ENCODE measurements at places on chromosomes 1 and 21. TPM values are rescaled to one million over a fixed set of nuclear protein-coding genes. Genes with fewer than 3 reads are reported as not detected.

GRCh38 chr1:183877053-183877720 is 72.3 kb downstream of the RGL1 start:
- H3K27me3 ChIP-seq, result no peaks in the 10 kb centered on the region
- H3K27ac ChIP-seq, result no peak overlapping the region
- H3K4me3 ChIP-seq, result no peak overlapping the region
- peaks cover 5% of the 10 kb centered on the region for H3K4me1 ChIP-seq

DNA sequence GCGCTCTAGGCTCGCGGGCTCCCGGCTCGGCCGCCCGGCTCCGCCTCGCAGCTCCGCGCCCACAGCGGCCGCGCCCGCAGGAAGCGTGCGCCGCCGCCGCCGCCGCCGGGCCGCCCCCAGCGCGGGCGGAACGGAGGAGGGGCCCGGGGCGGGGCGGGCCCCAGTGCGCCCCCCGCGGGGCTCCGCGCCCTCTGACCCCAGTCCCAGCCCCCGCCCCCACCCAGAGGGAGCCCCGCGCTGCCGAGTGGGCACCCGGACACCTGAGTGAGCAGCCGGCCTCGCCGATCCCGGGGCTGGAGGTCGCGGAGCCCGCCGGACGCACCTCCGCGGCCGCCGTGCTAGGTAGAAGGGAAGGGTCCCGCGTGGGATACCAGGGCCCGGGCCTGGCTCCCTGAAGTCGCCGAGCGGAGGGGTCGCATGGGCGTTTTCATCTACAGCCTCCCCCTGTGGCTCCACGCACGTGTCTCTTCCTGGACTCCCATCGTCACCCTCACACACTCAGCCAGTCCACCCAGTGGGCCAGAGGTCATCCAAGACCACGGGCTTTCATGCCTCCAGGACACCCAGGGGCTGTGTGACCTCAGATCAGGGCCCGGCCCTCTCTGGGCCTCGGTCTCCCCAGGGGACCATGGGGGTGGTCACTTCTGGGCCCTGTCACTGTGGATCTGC is at the start of gene SDC3:
SDC3 (minus strand) TSS at position 63 of the 669 bp plus-strand sequence. CDS start 172 bp downstream, outside the sequence.
- peak within 1 kb of the TSS; percentile 79 for H3K4me3 ChIP-seq
- no peaks in the 10 kb centered on the region for H3K36me3 ChIP-seq
- DNase-seq, result peak; percentile 32
- peaks cover 5% of the 10 kb centered on the region for H3K4me1 ChIP-seq
- H3K27ac ChIP-seq, result no peak within 1 kb of the TSS

GRCh38 chr1:217027403-217028080 is 304.3 kb upstream of the ESRRG start:
- no peak for DNase-seq
- no peaks in the 10 kb centered on the region for H3K27me3 ChIP-seq
- no peak overlapping the region for H3K4me3 ChIP-seq

- no peaks in the 10 kb centered on the region for H3K27me3 ChIP-seq
- H3K4me1 ChIP-seq, result peaks cover 6% of the 10 kb centered on the region
- no peak overlapping the region for H3K27ac ChIP-seq
- DNase-seq, result no peak
- H3K36me3 ChIP-seq, result peaks cover 6% of the 10 kb centered on the region
- H3K4me3 ChIP-seq, result no peak overlapping the region
Measured at GRCh38 chr1:43930949-43931275, 2.7 kb upstream of the ARTN start.

DNA sequence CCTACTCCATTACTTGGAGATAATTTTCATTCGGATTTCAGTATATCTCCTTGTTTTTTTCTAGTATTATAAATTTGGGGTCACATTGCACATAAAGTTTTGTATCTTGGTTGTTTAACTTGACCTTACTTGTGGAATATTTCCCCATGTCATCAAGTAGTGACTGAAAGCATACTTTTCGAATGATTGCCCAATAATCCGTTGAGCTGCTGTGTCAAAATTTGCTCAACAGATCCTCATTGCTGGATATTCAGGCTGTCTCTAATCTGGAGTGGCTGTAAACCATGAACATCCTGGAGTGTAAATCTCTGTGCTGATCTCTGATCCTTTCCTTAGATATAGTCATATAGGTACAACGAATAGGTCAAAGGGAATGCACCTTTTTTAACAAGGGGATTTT is 4.9 kb downstream of the NIPAL3 start:
- H3K27ac ChIP-seq, result no peak overlapping the region

GRCh38 chr1:159079525-159079924 is 3.0 kb upstream of the AIM2 start:
- no peaks in the 10 kb centered on the region for H3K4me1 ChIP-seq
- no peaks in the 10 kb centered on the region for H3K36me3 ChIP-seq
- DNase-seq, result no peak

DNA sequence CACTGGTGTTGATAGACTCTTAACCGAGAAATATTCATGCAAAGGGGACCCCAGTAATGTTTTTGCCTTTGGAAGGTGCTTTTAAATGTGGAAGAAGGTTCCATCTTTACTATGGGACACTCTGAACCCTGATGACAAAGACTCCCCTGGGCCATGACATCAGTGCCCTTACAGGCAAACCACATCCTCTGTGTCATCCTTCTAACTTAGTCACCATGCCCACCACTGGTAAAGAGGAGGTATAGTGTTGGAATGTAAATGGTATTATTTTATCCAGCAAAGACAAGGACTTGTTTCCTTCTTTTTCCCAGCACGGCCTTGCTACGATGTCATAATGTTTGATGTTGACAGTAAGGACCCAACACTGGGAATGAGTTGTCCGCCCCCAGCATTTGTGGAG is 12.6 kb downstream of the METTL13 start:
- no peaks in the 10 kb centered on the region for H3K27me3 ChIP-seq
- no peak overlapping the region for H3K4me3 ChIP-seq
- no peak overlapping the region for H3K27ac ChIP-seq
- H3K36me3 ChIP-seq, result peaks cover 70% of the 10 kb centered on the region
- DNase-seq, result no peak
- H3K4me1 ChIP-seq, result no peaks in the 10 kb centered on the region

GRCh38 chr1:204155881-204156280 is 4.0 kb upstream of the ETNK2 start:
- H3K27me3 ChIP-seq, result no peaks in the 10 kb centered on the region
- no peaks in the 10 kb centered on the region for H3K36me3 ChIP-seq
- DNase-seq, result no peak
- H3K27ac ChIP-seq, result no peak overlapping the region
- no peak overlapping the region for H3K4me3 ChIP-seq
- no peaks in the 10 kb centered on the region for H3K4me1 ChIP-seq

GRCh38 chr21:25881524-25882376 is 147.0 kb downstream of the GABPA start:
- H3K4me3 ChIP-seq, result no peak overlapping the region
- H3K36me3 ChIP-seq, result peaks cover 63% of the 10 kb centered on the region

DNA sequence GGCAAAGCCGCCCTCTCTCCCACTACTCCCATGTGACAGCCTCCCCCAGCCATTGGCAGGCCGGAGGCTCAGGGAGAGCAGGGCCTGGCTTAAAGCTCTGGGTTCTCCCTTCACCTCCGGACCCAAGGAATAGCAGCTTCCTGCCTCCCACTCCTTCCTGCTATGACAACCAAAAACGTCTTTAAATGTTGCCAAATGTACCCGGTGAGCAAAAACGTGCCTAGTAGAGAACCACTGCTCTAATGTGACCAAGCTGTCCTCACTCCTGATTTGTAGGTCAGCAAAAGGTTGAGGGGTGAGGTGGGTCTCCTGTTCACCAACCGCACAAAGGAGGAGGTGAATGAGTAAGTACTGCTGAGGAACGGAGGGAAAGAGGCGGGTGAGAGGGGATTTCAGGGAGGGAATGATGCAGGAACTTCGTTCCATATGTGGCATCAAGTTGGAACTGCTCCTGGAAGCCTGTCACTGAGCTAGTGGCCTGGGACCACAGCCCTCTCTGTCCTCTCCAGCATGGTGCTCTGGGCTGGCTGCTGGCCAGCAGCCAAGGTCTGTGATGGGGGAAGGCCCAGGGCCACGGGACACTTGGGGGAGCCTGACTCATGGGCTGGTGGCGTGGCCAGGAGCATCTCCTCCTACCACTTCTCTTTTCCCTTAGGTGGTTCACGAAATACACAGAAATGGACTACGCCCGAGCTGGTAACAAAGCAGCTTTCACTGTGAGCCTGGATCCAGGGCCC is 5.7 kb downstream of the MRTO4 start:
- H3K27ac ChIP-seq, result no peak overlapping the region
- no peaks in the 10 kb centered on the region for H3K4me1 ChIP-seq
- no peaks in the 10 kb centered on the region for H3K27me3 ChIP-seq

The AVPR1B gene
- total RNA-seq, result not detected

The ERICH3 gene
- total RNA-seq, result not detected

The KRTAP7-1 gene
- total RNA-seq, result not detected

The NTMT2 gene
- total RNA-seq, result not detected

The KRTAP12-2 gene
- not detected for total RNA-seq

The NBPF4 gene
- total RNA-seq, result not detected

All from H9 (cell line).